GM23338 (cell line): ENCODE measurements at places on chromosomes 2 and 18. TPM values are rescaled to one million over a fixed set of nuclear protein-coding genes. Genes with fewer than 3 reads are reported as not detected.

The CAPN14 gene
- total RNA-seq: 0.54 TPM in 1 of 2 replicates, not detected in the other

The GREB1 gene
- total RNA-seq: 35.0 and 36.5 TPM in 2 replicates

The IL1A gene
- 0.19 and 0.73 TPM in 2 replicates for total RNA-seq

The TSGA10 gene
- total RNA-seq: 6.4 and 9.9 TPM in 2 replicates

The GPR148 gene
- total RNA-seq: not detected in 2 replicates

The ANO7 gene
- 3.3 and 5.1 TPM in 2 replicates for total RNA-seq

DNA sequence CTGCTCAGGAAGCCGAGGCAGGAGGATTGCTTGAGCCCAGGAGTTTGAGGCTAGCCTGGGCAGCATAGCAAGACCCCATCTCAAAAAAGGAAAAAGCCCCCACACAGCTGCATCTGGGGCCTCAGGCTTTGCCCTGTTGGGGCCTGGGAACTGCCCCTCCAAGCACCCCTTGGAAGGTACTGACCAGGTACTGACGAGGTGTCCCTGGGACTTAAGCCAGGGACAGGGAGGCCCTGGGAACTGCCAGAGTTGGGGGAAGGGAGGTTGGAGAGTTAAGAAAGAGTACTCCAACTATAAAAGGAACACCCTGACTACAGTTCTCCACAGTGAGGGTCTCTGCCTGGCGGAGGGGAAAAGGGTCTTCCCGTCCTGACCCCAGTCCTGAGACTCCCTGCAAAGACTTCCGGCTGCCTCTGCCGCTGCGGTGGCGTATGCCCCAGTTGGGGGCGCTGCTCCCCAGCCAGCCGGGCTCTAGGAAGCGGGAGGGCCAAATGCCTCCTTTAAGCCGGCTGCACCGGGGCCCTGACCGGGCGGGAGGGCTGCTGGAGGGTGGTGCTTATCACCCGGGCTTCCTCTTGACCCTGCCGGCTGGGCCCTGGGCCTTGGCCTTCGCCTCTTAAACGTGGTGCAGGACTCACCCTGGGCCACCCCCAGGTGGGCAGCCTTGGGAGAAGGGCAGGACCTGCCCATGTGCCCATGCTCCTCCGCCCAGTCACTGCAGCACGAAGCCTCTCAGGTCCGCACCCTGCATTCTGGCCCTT is 12.8 kb downstream of the SLC30A3 start:
- DNase-seq: peak; percentile 92

DNA sequence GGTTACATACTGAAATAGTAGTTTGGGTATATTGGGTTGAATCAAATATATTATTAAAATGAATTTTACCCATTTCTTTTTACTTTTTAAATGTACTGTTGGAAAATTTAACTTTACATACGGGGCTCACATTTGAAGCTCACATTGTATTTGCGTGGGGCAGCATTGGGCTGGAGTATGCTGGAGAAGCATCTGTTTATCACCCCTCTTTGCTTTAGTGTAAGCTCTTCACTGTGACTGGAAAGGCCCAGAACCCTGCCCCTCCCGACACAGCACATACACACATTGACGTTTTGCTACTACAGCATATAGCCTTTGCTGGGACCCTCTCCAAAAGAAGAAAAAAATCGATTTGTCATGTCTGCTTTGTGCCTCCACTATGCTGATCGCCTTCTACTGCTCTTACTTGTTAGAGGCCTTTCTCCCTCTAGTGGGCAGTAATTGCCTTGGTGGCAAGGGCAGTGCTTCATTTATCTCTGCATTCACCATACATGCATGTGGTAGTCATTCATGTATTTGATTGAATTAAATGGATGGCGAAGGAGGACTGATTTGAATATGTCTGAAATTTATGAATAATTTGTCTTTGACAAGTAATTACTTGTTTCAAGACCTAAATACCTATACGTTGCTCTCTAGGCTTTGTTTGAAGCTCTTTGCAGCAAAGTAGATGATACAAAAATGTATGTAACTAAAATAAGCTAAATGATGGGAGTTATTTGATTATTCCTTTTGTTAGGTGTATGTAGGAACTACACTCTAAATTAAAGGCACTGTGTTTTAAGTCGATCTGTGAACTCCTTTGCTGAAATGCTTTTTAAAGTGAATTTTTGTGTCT is 37.4 kb downstream of the VAPA start:
- peak; percentile 83 for DNase-seq

DNA sequence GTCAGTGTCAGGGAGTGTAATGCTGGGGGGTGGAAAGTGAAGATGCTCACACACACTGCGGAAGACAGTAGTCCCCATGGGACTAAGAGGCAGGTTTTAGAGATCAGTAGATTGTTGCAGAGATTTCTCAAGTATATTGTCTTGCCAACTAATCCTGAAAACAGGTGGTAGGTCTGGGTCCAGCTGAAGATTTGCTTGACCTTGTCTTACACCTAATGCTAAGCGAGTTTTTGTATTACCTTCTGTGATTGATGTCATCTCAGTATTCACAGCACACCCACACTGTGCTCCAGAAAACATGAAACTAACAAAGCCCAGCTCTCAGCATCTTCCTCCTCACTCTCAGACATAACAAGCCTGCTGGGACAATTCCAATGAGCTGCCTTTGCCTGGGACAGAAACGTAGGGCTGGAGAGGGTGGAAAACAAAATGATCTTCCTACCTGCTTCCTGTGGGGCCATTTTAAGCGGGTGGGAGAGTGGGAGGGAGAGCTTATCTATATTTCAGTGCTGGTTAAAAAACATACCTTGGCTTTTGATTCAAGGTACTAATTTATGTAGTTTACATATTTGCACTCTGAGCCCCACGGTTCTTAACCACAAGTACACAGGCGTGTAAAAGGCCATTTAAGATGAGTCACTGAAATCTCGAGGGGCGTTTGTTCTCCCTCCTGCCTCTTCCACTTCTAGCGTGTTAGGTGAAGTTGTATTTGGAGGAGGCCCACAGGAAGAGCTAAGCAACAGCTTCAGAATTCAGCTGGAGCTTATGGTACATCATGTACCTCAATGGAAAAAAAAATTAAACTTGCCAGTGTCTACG is 23.1 kb upstream of the RBMS1 start:
- no peak for DNase-seq

DNA sequence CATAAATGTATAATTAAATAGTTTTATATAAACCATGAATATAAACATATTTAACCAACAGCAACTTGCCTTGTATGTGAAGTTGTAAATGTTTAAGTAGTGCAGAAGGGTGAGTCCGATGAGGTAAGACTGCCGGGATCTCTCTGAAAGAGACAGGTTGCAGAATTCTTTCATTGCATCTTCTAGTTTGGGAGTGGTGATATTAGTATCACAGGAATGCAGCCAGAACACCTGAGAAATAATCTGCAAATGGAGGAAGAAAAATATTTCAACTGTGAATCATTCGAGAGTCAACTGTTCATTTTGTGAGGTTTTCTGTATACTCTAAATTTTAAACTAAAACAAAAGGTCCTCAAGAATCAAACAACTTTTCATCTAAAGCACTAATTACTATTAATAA is 123.0 kb downstream of the ABCA12 start:
- DNase-seq: no peak

GRCh38 chr2:16406496-16407289 is 258.9 kb downstream of the CYRIA start:
- no peak for DNase-seq

DNA sequence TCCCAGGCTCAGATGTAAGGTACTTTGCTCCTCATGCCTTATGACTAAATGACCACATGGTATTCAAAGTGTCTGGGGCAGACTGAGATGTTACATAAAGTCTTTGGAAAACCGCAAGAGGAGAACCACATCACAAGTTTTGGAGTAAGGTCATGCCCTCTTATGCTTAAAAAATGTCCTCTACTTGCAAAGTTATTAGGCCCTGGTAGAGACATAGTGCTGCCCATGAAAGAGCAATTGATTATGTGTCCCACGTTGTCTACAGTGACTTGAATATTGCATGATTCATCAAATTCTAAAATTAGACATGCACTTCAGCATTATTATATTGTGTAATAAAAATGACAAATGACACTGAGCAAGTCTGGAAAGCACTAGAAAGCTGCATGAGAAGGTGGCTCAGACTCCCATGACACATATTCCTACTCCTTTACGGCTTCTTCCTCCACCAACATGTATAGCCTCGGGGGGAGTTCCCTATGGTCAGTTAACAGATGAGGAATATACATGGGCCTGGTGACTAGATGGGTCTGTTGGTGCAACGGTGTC is 602.6 kb upstream of the VRK2 start:
- DNase-seq: no peak
